ENCODE measurements at places on chromosomes 2 and 18. TPM values are rescaled to one million over a fixed set of nuclear protein-coding genes. Genes with fewer than 3 reads are reported as not detected.

- peak; percentile 76 for DNase-seq
These were observed 23.7 kb downstream of the FAM178B start for GRCh38 chr2:96962567-96963203.

DNA sequence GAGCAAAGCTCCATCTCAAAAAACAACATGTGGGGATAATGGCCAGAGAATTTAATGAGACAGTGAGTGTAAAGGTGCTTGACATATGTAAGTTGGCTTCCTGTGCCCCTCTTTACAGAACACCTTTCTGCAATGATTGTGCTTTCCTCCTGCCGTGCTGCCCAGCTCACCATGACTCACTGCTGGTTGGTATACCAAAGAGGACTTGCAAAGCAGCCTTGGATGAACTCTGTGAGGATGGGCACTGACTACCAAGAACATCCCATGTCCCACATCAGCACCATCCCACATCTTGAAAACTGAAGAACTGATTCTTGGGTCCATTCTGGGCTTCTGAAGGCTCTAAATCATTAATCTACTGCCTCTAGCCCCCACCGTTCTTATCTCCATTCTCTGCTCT lies 52.2 kb downstream of the NGEF start:
- no peak for DNase-seq

DNA sequence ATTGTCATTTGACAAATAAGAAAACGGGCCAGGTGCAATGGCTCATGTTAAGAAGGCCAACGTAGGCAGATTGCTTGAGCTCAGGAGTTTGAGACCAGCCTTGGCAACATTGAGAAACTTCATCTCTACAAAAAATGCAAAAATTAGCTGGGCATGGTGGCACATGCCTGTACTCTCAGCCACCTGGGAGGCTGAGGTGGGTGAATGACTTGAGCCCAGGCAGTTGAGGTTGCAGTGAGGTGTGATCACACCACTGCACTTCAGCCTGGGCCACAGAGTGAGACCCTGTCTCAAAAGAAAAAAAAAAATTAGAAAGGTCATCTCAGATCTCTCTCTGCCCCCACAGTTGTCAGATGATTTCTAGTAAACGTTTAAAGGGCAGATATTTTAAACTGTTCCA lies 4.4 kb downstream of the SESTD1 start:
- DNase-seq: no peak

Gene TMEM198
- total RNA-seq: 1.0 TPM

Gene ACTG2
- not detected for total RNA-seq

GRCh38 chr2:185132501-185133041 lies 534.2 kb downstream of the ZNF804A start:
- no peak for DNase-seq

Gene KCNF1
- not detected for total RNA-seq

GRCh38 chr2:173001664-173002604 lies 73.7 kb upstream of the MAP3K20 start:
- no peak for DNase-seq

- DNase-seq: no peak
These were observed 9.7 kb downstream of the UCN start for GRCh38 chr2:27298391-27299080.

- no peak for DNase-seq
These were observed 80.6 kb upstream of the ZFP36L2 start for GRCh38 chr2:43307046-43307445.

DNA sequence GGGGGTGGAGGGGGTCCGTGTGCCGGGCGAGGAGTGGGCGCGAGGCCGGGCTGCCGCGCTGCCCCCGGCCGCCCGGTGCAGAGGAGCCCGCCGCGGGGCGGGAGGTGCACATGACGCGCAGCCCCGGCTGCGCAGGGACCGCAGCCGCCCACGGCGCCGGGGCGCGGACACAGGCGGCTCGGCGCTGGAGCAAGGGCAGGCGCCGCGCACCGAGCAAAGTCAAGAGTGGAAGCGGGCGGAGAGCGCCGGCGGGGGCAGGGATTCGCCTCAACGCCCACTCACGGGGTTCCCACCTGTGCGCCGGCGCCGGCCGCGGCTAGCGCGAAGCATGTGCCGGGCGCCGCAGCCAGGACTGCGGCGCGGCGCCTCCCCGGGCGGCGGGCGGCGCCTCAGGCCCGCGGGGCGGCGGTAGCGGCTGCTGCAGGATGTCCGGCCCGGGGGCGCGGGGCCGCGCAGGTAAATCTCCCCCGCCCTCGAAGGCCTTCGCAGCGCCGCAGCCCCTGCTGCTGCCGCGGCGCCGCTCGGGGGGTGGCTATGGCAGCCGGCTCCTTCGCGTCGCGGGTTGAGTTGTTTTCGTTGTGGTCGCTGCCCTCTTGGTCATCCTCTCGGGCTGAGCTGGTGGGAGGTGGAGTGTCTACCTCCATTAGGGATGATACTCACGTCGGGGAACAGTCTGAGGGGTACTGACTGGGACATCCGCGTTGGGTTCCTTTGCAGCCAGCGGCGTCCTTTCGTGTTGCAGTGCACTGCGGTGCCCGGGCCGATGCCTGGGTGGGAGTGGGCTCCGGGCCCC lies 216.3 kb upstream of the DTNA start:
- DNase-seq: no peak

DNA sequence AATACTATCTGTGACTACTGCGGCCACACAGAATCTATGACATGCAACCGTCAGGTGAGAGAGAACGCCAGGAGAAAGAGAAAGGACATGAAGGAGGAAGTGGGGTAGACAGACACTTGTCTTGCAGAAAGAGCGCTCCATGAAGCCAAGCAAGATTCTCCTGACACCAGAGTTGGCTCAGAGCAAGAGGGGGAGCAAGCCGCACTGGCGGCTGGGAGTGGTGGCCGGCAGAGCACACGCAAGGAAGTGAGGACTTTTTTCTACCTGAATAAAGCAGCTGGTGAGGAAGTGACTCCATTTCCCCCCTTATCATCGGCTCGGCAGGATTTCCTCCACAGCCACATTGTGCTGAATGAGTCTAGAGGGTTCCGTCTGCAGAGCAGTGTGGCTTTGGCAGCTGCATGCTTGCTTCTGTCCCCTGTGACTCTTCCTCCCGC lies 181.6 kb downstream of the BCL2 start:
- peak; percentile 71 for DNase-seq

Gene BCS1L
- 35.0 TPM for total RNA-seq

Gene NTSR2
- total RNA-seq: not detected

DNA sequence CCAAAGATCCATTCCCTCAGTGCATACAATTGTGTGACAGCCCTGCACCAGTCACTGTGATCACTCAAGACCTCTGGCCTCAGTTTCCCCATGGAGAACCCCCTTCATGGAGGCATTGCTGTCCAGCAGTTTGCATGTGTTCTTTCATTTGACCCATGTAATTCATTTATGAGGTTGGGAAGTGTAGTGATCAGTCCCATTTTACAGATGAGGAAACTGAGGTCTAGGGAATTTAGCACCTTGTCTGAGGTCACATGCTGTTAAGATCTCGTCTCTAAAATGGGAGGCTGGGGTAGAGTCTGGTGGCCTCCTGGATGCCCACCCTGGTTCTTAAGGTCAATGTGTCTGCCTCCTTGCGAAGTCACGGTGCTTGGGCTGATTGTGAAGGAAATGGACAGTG lies 19.1 kb downstream of the LDLRAD4 start:
- DNase-seq: no peak

GRCh38 chr2:112317303-112318158 lies 42.1 kb downstream of the ZC3H6 start:
- DNase-seq: no peak

- DNase-seq: no peak
These were observed 806.4 kb downstream of the TRIB2 start for GRCh38 chr2:13522917-13523821.

DNA sequence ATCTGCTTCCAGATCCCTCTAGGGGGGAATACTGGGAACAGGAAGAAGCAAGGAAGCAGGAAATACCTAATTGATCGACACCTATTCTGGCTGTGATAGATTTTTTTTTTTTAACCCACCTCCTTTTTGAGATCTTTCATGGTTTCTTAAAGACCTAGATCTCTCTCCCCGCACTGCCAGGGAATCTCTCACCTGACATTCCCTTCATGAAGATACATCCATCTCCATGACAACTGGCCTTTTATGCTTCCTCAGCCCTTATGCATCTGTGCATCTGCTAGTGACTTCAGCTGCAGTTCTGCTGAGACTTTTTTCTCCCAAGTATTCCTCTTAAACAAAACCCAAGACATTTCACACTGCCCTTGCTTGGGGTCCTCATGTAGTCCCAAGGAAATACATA lies 21.1 kb upstream of the CPO start:
- DNase-seq: no peak

- DNase-seq: no peak
These were observed 30.8 kb upstream of the GLS start for GRCh38 chr2:190849774-190850173.

DNA sequence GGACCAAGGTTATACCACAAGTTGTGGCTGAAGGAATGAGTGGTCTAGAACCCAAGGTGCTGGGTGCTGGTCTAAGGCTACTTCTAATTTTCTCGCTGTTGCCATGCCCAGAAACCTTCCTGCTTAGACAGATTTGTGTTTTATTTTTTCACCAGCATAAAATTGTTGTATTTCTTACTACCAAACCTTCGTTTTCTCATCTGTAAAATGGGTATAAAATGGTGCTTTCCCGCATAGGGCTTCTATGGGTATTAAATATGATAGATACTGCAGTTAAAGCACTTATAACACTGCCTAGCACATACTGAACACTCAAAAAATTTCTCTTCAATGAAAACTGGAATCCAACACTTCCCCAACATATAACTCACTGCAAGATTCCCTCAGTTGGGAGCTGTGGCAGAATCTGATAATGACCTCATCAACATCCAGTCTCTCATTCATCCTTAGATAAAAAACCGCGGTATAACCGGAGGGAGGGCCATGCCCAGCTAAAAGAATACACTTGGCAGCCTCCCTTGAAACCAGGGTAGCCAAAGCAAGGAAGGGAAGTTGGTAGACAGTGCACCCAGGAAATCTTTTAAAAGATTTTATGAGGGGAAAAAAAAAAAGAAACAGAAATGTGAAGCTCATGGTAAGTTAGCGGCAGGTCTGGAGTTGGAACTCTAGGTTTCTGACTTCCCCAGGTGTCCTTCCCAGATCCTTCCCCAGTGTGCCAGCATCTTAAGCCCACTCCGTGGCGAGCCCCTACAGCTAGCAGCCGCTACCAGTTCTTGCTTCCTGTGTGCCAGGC lies 1.2 kb downstream of the NEMP2 start:
- DNase-seq: no peak

GRCh38 chr18:49731860-49732311 lies 81.4 kb downstream of the ACAA2 start:
- no peak for DNase-seq

DNA sequence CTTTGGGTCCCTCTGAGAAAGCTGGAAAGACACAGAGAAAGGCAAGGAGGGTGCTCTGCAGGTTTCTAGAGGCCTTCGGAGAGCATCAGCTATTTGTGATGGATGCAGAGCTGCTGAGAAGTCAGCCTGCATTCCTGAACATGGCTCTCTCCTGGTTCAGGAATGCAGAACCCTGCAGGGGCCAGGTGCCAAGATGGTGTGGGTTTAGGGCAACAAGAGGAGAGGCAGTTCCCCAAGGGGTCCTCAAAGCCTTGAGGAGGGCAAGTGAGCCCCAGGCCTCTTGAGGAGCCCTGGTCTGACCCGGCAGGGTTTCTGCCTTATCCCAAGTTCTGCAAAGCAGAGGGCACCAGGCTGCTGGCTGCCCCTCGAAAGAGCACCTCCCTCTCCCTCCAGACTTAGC lies 93.3 kb downstream of the HS1BP3 start:
- DNase-seq: no peak

- DNase-seq: no peak
These were observed 10.4 kb downstream of the TMEM87B start for GRCh38 chr2:112065486-112065885.

Gene EMILIN1
- total RNA-seq: 0.78 TPM

Gene KCNG3
- not detected for total RNA-seq

Gene FAM117B
- 5.2 TPM for total RNA-seq

Gene ADD2
- 1.3 TPM for total RNA-seq

GRCh38 chr2:182649316-182649715 lies 66.7 kb upstream of the DNAJC10 start:
- DNase-seq: no peak

DNA sequence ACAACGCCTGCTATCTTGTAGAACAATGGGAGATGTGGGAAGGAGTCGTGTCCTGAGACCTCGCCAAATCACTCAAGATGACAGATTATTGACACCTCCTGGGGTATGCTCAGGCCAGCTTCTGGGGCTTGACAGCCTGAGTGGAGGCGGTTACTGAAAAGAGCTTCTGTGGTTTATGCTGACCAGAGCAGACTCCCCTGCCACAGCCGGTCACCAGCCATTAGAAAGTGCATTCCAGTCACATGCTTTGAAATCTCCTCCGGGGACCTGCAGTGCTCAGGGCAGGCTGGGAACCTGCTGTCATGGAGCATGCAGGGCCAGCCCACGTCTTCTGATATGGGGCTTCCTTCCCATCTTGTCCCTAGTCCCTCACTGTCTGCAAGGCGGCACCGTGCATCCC lies 215.9 kb downstream of the SEPTIN10 start:
- DNase-seq: no peak

DNA sequence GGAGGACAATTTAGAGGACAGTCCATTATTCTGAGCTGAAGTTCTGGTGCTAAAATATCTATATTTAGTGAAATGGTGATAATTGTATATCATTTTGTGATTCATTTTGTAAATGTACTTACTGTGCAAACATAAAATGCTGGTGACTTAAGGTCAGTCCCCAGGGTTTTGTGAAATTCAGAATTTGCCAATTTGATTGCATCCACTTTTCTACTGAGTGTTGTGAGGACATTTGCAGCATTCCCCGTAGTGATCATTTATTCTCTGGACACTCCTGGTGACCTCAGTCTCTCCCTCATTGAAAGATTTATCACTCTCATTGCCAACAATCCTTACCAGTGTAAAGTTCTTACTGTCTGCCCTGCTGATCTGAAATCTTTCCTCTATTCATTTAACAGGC lies 98.2 kb downstream of the SOCS6 start:
- no peak for DNase-seq

DNA sequence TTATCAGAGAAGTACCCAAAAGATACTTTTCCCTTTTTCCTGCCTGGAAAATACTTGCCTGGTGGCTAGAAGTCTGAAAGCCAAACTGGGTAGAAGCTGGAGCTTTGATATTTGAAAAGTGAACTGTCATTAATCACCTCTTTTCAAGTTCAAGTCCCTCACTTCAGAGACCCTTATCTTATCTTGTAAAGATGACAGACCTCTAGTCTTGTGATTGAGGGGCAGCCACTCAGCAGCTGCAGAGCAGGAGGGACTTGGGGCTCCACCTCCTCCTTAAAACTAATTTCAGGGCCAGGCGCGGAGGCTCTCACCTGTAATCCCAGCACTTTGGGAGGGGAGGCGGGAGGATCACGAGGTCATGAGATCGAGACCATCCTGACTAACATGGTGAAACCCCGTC lies 64.2 kb upstream of the CDCA7 start:
- no peak for DNase-seq

DNA sequence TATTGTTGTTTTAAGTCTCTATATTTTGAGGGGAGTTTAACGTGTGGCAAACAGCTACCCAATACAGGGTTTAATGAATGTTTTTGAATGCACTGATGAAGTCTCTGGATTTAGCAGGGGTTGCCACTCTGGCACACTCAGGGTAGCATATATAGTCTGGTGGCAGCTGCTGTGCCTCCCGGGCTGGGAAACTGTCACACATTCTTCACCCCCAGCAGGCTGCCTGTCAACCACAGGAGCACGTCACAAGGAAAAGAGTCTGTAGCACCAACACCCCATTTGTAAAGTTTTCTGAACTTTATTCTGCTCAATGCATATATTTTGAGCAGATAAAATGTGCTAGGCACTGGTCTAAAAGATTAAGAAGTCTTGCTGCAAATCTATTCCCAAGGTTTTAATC lies 39.3 kb downstream of the NGEF start:
- DNase-seq: no peak
